Bone marrow (tissue), 2 donors: ENCODE measurements at places on chromosomes 7 and 10.

DNA sequence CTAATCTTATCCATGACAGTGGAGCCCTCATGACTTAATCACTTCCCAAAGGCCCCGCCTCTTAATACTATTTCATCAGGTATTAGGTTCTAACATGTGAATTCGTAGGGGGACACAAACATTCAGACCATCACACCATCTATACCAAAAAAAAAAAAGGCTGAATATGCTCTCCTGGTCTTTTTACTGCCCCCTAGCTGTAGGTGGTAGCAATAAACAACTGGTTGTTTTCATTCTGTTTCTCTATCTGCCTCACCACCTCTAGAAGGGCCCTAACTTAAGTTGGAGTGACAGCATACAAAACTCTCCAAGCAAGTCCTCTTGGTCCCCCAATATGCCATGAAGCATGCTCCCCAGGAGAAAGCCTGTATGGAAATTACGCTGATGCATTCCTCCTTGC, 94.1 kb downstream of the GRM8 start:
- DNase-seq: no peak

- no peak for DNase-seq
These were observed 185.4 kb downstream of the DOCK4 start for GRCh38 chr7:112020800-112021199.

DNA sequence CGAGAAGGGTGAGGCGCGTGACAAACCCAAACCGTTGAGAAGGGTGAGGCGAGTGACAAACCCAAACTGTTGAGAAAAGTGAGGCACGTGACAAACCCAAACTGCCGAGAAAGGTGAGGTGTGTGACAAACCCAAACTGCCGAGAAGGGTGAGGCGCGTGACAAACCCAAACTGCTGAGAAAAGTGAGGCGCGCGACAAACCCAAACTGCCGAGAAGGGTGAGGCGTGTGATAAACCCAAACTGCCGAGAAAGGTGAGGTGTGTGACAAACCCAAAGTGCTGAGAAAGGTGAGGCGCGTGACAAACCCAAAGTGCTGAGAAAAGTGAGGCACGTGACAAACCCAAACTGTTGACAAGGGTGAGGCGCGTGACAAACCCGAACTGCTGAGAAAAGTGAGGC, 25.0 kb downstream of the ESYT2 start:
- DNase-seq: no peak

GRCh38 chr10:30589441-30589840, 40.1 kb downstream of the LYZL2 start:
- no peak for DNase-seq

GRCh38 chr10:124325998-124326636, 92.6 kb downstream of the OAT start:
- DNase-seq: no peak

DNA sequence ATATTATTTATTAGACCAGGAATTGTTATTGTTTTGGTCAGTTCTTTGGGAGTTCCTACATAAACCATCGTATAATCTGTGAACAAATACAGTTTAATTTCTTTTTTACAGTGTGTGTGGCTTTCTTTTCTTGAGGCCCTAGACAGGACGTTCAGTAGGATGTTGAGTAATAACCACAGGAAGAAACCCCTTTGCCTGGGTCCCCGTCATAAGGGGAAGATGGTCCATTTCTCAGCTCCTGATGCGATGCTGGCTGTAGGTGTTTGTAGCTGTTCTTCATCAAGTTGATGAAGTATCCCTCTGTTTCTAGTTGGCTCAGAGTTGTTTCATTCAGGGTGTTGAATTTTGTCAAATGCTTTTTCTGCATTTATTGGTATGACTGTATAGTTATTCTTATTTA, 219.7 kb upstream of the ADARB2 start:
- no peak for DNase-seq

DNA sequence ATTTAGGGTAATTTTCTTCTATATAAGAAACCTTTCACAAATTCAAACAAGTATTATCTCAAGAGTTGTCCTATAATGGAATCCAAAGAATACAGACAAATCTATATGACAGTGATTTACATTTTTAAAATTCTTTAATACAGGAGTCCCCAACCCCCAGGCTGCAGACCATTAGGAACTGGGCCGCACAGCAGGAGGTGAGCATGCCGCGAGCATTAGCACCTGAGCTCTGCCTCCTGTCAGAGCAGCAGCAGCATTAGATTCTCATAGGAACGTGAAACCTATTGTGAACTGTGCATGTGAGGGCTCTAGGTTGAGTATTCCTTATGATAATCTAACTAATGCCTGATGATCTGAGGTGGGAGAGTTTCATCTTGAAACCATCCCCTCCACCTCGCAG, 37.7 kb downstream of the SNX13 start:
- no peak for DNase-seq

- no peak for DNase-seq
These were observed 228.8 kb downstream of the TRIL start for GRCh38 chr7:28729281-28729680.

- no peak for DNase-seq
These were observed 35.0 kb downstream of the PRR15 start for GRCh38 chr7:29598613-29599012.

- no peak for DNase-seq
These were observed 97.0 kb downstream of the PCLO start for GRCh38 chr7:83065714-83066113.

DNA sequence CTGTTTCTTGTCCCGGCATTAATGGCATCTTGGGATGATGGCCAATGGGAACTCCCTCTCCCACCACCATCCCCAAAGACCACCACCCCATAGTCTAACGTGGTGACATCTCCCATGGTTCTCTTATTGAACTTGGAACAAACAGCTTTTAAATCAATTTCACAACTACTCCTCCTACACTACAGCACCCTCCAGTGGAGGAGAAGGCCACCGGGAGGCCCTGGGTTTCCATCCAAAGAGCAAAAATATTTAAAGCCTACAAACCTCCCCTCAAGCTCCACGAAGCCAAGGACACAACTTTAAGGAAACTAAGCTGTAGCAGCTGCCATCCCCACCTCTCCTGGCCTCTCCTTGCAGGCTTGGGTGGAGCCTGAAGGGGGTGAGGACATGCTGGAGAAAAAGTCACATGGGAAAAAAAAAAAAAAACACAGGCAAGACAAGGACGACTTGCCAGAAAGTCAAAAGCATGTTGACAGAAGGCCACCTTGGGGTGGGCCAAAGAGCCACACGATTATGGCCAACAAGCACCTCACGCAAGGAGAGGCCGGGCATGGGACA, 94.0 kb upstream of the LANCL2 start:
- no peak for DNase-seq

DNA sequence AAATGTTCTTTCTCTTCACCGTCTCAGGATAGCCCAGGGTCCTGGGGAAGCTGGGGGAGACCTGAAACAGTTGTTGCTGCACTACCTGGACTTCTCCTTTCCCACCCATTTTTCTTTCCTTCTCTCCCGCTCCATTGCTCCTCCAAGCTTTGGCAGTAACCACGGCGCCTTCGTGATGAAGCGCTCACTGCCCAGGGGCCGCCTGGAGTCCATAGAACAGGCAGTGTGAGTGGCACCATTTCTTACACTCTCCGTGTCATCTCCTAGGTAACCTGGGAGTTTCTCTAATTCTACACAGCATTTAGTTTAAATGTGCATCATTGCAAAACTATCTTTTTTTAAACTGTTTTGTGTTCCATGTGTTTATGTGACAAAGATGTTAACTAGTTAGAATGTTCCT, 40.3 kb upstream of the BHLHA15 start:
- no peak for DNase-seq
